ENCODE measurements at places on chromosomes 2 and 18. TPM values are rescaled to one million over a fixed set of nuclear protein-coding genes. Genes with fewer than 3 reads are reported as not detected.

GRCh38 chr2:60569680-60570111, 16.2 kb upstream of the BCL11A start:
- DNase-seq, result no peak

SLC23A3 gene
- 14.8 TPM for polyA plus RNA-seq

DNA sequence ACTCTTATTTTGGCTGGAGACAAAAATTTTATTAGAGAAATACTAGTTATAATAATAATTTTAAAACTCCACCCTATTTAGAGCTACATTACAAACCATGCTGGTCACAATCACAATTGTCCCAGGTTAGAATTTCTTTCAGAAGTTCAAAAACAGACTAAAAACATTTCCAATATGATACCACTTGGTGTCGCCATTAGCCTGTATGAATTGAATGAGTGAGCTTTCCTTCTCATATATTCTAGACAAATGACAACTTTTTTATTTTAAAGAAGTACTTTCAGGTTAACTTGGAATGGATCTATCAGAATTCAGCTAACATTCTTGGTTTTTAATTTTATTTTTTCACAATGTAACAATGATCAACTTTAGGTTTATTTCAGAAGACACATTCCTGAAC, 48.0 kb downstream of the SERPINB8 start:
- DNase-seq, result no peak

DNA sequence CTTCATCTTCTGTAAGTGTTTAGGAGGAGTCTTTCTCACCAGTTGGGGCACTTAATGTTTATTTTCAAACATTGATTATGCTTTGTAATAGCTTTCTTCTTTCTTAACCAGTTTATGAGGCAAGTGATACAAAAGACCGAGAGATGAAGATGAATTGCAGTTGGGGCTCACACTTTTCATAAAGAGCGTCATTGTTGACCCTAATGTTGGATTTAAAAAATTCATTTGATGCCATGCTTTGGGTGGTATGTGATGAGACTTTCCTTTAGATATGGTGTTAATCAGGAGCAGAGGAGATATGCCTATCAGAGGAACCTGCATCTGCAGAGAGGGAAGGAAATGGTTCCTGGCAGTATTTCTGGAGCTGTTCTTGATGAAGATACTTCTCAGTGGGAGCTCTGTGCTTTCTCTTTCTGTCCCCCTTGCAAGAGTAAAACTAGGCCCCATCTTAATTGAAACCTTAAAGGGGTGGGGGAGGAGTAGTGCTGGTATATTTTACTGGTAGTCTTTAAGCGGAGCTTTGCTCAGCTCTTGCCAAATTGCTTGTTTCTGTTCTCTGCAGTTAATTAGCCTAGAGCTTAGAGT, 2.3 kb downstream of the EML4 start:
- no peak for DNase-seq

DNA sequence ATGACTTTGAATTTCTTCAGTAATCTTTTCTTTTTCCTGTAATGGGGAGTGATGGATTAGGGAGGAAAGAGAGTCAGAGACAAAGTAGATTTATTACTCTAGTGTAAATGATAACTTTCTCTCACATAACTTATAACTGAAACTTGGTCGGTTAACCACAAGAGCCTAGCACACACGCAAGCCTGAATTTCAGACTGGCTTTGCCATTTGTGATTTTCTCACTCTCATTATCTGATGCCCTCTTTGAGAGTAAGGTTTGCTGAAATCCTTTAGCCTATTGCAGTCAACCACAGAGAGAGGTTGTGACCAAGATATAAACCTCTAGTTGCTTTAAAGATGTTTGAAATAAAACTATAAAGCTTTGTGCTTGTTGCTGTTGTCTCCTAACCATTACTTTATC, 117.9 kb upstream of the NETO1 start:
- no peak for DNase-seq

SEPTIN10 gene
- 102 TPM for polyA plus RNA-seq

- no peak for DNase-seq
Observed at GRCh38 chr2:238720232-238720672, 127.6 kb upstream of the TWIST2 start.

DNA sequence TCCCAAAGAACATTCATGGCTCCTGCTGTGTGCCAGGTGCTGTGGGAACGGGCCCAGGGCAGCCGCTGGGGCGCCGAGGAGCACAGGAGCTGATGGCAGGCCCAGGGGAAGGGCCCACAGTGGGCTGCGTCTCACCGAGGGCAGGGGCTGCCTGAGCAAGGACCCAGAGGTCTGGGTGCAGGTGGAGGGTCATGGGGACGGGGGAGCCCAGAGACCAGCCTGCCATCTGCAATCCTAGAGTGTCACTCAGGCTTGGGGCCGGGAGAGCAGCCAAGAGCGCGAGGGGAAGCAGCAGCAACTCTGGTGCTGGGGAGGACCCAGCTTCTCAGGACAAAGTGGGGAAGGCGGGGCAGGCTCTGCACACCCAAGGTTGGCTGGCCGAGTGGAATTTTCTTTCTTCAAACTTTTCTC, 207.4 kb downstream of the HDAC4 start:
- DNase-seq, result no peak

- no peak for DNase-seq
Observed at GRCh38 chr2:85865539-85866164, 23.1 kb downstream of the ST3GAL5 start.

DNA sequence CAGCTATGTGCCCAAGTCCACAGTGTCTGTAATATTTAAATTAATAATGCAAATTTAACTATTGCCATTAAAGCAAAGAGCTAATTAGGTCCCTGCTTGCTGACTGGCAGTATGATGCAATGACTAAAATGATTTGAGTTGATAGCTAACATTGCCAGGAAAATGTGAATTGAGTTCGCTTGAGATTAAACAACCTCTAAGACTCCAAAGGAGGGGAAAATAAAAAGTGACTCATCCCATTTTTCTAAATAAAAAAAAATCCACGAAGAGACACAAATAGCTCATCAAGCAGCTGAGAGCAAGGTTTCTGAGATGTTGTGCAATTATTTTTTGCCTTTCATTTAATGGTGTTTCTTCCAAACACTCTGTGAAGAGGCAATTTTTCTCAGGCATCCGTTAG, 413.0 kb downstream of the MTX2 start:
- DNase-seq, result no peak

C2orf78 gene
- polyA plus RNA-seq, result not detected

CFAP65 gene
- 0.24 TPM for polyA plus RNA-seq

DNA sequence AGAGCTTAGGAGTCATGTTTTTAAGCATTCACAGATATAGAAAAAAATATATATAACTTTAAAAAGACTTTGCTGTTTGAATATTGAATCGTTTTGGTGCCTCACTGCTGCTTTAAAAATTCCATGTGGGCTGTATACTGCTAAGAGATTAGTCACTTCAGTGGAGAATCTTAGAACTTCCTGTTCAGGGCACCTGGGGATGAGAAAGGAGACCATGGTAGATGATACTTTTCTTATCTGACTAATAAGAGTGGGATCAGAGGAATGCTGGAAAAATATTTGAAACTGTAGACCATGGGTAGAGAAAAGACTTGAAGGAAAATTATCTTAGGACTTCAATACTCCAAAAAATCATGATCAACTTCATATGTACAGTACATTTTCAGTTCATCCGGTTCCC, 442.2 kb upstream of the SETBP1 start:
- DNase-seq, result no peak

GRCh38 chr18:59902131-59902992, 2.6 kb downstream of the PMAIP1 start:
- DNase-seq, result no peak

DNA sequence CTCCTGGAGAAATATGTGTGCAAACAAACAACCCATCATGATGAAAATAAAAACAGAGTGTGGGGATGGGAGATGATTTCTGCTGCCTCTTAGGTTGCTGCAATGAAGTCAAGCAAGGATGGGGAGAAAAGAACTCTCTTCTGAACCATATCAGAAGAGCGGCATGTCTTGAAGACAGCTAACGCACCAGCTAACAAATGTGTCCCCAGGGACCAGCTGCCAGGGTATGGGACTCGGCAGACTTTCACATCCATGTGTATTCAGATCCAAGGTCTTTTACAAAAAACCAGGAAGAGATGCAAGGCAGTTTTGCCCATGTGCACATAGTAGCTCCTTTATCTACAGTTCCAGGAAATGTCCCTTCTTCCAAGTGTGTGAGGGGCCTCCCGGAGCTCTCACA, 125.4 kb downstream of the CLIP4 start:
- no peak for DNase-seq

Measured in left renal cortex interstitium (tissue), 4 donors.